ENCODE measurements at places on chromosomes 16 and 17.
A peak's percentile ranks its signal among the peaks of the same experiment; 100 is the strongest.

- DNase-seq, result no peak
These were observed 186.4 kb upstream of the CDH13 start for GRCh38 chr16:82440336-82440735.

DNA sequence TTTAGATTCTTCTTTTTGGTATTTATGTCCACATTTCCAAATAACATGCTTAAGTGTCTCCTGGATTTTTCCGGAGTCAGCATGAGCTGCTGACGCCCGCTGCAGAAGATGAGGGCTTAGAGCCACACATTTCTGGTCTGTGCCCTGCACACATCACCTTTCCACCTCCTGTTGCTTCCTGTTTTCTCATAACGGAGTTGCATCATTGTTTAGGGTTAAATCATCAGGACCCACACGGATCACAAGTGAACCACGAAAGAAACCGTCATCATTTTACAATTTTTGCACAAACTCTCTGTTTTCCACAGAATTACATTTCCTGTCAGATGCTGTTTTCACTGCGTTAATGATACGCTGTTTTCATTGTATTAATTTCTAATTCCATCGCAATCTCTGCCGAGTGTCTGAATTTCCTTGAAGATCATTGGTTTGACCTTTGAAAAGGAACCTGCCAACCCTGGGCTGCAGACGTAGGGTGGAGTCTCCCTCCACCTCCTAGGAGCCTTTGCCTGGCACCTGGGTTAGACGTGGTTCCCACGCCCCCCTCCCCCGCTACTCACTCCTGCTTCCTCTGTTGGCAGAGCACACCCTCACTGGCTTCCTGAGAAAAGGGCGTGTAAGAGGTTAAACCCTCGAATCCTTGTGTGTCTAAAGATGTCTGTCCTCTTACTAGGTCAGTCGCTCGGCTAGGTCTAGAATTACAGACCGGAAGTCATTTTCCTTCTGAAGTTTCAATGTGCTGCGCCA lies 68.2 kb downstream of the RNF213 start:
- DNase-seq, result no peak

- peak; percentile 57 for DNase-seq
These were observed at the start of gene TRPV3 for GRCh38 chr17:3557768-3558583. Gene TRPV3, minus strand, starts transcription at chr17:3557812. Its CDS starts 2,962 bp downstream, at chr17:3554850.

DNA sequence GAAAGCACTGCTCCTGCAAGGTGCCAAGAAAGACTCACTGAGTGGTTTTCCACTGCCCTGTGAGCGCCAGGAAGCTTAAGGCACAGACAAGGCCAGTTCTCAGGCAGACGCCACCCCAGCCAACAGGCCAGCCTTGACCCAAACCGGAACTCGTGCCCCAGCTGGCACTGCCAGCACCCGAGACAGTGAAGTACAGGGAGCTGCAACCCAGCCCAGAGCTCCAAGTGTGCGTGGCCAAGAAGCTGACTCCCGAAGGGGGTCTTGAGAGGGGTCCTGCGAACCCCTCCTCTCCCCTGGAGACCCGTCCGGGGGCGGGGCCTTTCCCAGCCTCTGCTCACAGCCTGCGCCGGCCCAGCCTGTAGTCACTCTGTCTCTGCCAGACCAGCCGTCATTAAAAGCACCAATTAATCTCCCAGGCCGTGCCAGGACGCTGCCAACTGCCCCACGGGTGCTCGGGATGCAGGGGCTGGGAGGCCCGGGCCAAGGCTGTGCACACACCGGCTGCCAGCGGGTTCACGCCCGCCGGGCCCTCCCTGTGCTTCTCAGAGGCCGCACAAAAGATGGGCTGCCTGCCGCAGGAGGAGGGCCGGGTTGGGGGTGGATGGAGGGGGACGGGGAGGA lies 4.4 kb upstream of the SOX8 start:
- no peak for DNase-seq

DNA sequence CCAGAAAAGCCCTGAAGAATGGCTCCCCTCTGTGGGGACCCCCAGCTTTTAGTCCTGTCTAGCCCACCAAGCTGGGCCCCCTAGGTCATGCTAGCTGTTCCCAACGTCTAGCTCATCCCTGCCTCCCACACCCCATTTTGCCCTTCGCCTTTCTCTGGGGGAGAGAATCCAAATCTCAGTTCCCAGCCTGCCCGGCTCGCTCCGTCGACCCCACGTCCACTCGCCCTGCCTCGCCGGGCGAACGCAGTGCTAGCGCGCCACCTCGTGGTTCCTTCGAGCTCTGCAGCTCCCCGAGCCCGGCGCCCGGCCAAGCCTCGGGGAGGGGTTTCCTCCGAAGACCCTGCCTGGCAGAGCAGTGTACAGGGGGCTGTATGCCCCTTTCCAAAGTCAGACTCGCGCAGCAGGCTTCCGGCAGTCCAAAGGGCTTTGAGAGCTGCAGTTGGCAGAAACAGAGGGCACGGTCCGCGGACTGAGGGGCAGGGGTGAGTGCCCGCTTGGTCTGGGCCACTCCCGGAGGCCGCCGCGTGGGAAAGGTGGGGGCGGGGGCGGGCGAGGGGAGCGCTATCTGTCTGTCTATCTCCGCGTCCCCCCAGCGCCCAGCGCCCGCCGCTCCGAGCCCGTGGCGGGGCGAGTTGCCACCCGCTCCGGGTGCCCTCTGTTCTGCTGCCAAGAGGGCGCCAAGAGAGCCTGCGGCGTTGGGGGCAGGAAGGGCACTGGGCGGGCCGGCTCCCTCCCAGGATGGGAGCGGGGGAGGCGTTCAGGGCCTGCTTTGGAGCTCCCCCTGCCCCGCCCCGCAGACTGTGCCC lies 1.7 kb upstream of the DLX3 start:
- peak; percentile 44 for DNase-seq

GRCh38 chr17:7988750-7989178 lies 13.7 kb upstream of the GUCY2D start:
- peak; percentile 28 for DNase-seq

DNA sequence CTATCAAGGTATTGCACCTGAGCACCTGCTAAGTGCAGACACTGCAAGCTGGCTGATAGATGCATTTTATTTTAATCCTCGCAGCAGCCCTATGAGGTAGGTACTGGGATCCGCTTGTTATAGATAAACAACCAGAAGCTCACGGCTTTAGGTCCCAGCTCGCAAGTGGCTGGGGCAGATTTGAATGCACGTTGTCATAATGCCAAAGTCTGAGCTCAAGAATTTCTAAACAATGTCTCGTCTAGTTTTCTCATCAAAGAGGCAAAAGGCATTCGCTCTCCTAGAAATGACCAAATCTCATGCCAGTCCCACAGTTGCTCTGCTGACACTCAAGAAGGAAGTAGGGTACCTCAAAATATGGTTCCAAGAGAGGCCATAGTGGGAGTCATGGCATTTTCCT lies 20.5 kb downstream of the SOX9 start:
- no peak for DNase-seq

DNA sequence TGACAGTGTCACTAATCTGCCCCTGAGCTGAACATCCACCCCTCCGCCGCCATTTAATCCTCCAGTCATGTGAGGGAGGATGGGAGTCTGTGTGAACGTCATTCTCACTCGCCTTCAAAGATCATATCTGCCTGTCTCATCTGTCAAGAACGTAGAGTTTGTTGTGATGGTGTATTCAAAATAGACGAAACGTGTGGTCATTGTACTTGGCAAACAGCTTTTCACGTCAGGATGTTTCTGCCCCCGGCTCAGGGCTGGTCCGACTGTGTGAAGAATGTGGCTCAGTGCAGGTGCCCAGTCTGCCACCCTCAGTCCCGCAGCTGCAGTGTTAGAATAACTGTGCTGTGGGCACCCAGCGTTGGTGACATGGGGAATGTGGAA lies 148.0 kb downstream of the KCNJ12 start:
- DNase-seq, result no peak

DNA sequence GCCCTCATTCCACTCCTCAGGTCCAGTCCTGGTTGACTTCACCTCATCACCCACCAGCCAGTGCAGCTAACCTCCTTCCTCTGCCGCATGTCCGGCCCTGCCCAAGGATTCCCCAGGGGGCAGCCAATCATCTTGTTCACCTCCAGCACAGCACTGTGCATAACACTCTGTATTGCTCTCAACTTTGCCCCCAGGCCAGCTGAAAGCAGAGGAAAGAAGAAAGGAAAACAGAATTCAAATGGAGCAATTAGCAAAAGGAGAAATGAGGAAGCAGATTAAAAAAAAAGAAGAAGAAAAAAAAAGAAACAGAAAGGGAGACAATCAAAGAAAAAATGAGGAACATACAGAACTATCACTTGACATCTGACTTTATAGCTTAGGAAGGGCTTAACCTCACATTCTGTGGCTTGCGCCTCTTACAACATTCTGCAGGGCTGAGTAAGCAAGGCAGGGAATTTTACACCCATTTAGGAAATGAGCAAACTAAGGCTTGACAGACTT lies 26.1 kb downstream of the GAS7 start:
- DNase-seq, result no peak

DNA sequence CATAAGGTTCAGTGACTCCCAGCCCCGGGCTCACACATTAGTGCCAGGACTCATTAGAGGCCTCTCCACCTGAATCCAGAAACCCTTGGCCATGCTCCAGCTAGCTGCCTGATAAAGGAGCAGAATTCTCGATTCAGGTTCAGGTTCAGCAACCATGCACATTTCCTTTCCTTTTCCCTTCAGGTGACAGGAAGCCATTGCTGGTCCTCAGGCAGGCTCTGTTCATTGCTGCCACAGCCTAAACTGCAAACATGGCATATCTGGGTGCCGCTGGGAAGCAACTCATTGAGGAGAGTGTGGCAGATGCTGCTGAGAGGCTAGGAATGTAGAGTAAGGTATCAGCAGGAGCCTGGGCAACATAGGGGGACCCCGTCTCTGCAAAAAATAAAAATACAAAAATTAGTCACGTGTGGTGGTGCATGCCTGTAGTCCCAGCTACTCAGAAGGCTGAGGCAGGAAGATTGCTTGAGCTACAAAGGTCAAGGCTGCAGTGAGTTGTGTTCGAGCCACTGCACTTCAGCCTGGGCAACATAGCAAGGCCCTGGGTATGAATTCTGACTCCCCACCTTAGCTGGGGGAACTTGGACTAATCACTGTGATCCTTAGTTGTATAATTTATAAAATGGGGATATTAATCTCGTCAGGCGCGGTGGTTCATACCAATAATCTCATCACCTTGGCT lies 28.7 kb downstream of the ARL4D start:
- no peak for DNase-seq

DNA sequence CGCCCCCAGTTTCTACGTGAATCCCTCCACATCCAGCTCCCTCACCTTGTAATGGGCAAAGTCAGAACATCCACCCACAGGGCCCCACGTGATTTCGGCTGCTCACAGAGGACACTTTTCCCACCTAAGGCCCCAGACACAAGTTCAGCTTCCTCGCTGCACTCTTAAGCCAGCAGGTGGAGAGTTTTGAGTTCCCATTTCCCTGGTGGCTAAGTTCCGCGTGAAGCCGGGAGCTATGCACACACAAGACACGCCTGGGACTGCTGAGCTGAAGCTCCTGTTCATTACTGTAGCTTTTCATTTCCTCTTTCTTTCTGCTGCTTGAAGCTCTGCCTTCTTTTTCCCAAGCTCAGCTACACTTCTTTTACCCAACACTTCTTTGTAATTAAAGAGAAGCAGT lies 273.8 kb downstream of the NPIPA8 start:
- no peak for DNase-seq

DNA sequence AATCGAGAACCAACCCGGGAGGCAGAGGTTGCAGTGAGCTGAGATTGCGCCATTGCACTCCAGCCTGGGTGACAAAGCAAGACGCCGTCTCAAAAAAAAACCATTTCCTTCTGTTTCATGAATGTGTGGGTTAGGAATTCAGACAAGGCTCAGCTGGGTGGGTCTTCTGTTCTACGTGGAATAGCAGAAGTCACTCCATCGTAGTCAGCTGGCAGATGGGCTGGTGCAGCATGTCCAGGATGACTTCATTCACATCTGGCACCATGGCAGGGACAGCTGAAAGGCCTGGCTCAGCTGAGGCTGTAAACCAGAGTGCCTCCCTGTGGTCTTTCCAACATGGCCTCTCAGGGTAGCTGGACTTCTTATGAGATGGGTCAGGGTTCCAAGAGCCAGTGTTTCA lies 89.0 kb downstream of the C17orf67 start:
- no peak for DNase-seq

- DNase-seq, result no peak
These were observed 8.4 kb downstream of the MAF start for GRCh38 chr16:79592186-79592585.

Data from T follicular helper cell (primary cell).